Central memory CD8-positive, alpha-beta T cell (primary cell): ENCODE measurements at places on chromosomes 2 and 18.

GRCh38 chr2:16030206-16031057 lies 90.1 kb downstream of the MYCN start:
- H3K27me3 ChIP-seq: no peaks in the 10 kb centered on the region
- H3K27ac ChIP-seq: no peak overlapping the region
- H3K4me1 ChIP-seq: no peaks in the 10 kb centered on the region
- H3K4me3 ChIP-seq: no peak overlapping the region

DNA sequence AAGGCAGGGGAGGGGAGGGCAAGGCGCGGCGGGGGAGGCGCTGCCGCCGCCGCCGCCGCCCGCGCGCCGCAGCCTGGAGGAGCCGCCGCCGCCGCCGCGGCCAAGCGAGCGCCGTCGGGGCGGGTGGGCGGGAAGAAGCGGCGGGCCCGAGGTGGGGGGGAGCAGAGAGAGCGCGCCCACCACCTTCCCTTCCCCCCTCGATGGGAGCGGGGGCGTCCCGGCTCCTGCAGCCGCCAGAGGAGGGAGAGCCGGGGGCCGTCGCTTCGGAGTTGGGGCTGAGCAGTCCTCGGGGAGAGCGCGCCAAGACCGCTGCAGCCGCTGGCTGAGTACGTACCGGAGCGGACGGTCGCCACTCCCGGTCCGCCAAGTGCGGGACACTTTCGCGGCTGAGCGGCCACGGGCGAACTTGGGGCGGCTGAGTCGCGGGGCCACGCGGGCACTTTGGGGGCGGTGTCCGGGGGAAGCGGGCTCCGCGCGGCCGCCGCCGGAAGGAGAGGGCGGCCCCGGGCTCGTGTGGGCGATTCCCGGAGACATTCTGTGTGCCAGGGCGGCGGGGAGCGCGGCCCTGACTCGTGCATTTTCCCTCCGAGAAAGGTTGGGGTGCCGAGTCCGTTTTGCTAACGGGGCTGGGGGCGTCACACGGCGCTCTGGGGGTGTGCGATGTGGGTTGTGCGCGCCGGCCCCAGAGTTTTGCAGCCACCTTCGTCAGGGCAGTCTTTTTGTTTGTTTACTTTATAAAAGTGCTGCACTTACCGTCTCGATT lies at the start of gene NAB1:
Gene NAB1 (plus strand): TSS at position 49 of the 763 bp plus-strand sequence. CDS start 10,094 bp downstream, outside the sequence.
- H3K27ac ChIP-seq: peak within 1 kb of the TSS; percentile 92
- H3K4me1 ChIP-seq: peaks cover 23% of the 10 kb centered on the region
- no peaks in the 10 kb centered on the region for H3K27me3 ChIP-seq
- H3K36me3 ChIP-seq: peaks cover 13% of the 10 kb centered on the region

DNA sequence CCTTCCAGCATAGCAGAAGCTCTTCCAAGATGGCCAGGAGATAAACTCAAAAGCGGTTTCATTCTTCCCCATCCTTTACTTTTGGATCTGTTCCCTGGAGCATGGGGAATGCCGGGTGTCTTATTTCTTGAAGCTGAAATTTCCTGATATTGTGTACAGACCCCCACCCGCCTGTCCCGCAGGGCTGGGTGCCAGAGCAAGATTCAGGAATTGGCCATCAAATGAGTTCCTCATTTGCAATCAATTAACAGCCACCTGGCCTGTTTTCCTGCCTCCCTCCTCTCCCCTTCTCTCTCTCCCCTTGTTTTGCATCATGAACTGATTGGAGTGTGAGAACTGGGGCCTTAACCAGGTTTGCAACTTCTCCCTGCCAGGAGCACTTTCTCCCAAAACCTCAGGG lies 202.1 kb downstream of the SH3RF3 start:
- DNase-seq: no peak
- no peaks in the 10 kb centered on the region for H3K36me3 ChIP-seq
- peaks cover 33% of the 10 kb centered on the region for H3K27me3 ChIP-seq
- peaks cover 14% of the 10 kb centered on the region for H3K4me1 ChIP-seq
- no peak overlapping the region for H3K27ac ChIP-seq

- no peak for DNase-seq
- peaks cover 14% of the 10 kb centered on the region for H3K36me3 ChIP-seq
- H3K4me1 ChIP-seq: peaks cover 74% of the 10 kb centered on the region
- no peaks in the 10 kb centered on the region for H3K27me3 ChIP-seq
- H3K27ac ChIP-seq: peak overlapping the region; percentile 26
- no peak overlapping the region for H3K4me3 ChIP-seq
Measured at GRCh38 chr2:230751062-230751461, 38.4 kb downstream of the CAB39 start.

- H3K27me3 ChIP-seq: no peaks in the 10 kb centered on the region
- H3K27ac ChIP-seq: no peak overlapping the region
- H3K4me1 ChIP-seq: no peaks in the 10 kb centered on the region
Measured at GRCh38 chr2:137255345-137255744, 490.0 kb downstream of the THSD7B start.

DNA sequence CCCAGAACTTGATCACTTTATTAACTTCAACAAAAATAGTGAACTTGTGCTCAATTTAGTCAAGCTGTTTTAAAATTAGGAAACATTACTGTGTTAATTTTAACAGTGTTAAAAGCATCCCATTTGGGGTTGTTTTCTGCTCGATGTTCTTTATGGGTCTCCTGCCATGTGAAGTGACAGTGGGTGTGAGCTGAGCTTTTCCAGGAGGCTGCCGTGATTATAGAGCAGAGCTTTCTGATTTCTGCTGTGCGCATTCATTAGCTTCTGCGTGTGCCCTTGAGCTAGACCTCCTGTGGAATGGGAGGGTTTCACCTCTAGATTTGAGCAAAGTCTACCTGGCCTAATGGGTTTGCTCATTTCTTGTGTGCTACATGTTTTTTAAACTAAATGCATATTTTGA lies 121.5 kb downstream of the WDSUB1 start:
- no peaks in the 10 kb centered on the region for H3K27me3 ChIP-seq
- peaks cover 7% of the 10 kb centered on the region for H3K4me1 ChIP-seq
- no peak for DNase-seq
- no peaks in the 10 kb centered on the region for H3K36me3 ChIP-seq

GRCh38 chr18:61209801-61210200 lies 123.4 kb upstream of the CDH20 start:
- no peaks in the 10 kb centered on the region for H3K36me3 ChIP-seq
- no peak overlapping the region for H3K4me3 ChIP-seq
- H3K4me1 ChIP-seq: no peaks in the 10 kb centered on the region
- no peak for DNase-seq
- no peak overlapping the region for H3K27ac ChIP-seq
- no peaks in the 10 kb centered on the region for H3K27me3 ChIP-seq

DNA sequence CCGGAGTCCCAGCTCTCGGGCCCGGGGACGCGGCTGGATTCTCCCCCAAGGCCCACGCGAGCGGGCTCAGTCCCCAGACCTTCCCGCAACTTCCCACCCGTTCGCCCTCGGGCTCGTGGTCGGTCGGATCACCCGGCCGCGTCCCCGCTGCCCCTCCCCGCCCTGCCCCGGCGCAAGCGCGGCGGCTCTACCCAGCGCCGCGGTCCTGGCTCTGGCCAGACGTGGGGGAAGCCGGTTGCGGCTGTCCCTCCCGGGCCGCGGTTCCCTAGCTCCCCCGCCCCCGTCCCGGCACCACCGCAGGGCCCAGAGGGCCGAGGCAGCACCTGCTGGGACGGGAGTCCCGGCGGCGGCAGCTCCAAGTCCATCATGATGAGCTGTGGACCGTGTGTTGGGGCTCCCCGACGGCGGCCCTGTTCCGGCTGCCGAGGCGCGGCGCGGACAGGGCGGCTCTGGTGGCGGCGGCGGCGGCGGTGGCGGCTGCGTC lies 276 bp downstream of the NFE2L2 start:
- peak overlapping the region; percentile 84 for H3K4me3 ChIP-seq
- DNase-seq: no peak
- peaks cover 23% of the 10 kb centered on the region for H3K36me3 ChIP-seq
- no peaks in the 10 kb centered on the region for H3K27me3 ChIP-seq
- H3K27ac ChIP-seq: peak overlapping the region; percentile 93

- no peaks in the 10 kb centered on the region for H3K27me3 ChIP-seq
- H3K4me3 ChIP-seq: no peak overlapping the region
Measured at GRCh38 chr2:39981883-39982311, 202.8 kb upstream of the THUMPD2 start.

DNA sequence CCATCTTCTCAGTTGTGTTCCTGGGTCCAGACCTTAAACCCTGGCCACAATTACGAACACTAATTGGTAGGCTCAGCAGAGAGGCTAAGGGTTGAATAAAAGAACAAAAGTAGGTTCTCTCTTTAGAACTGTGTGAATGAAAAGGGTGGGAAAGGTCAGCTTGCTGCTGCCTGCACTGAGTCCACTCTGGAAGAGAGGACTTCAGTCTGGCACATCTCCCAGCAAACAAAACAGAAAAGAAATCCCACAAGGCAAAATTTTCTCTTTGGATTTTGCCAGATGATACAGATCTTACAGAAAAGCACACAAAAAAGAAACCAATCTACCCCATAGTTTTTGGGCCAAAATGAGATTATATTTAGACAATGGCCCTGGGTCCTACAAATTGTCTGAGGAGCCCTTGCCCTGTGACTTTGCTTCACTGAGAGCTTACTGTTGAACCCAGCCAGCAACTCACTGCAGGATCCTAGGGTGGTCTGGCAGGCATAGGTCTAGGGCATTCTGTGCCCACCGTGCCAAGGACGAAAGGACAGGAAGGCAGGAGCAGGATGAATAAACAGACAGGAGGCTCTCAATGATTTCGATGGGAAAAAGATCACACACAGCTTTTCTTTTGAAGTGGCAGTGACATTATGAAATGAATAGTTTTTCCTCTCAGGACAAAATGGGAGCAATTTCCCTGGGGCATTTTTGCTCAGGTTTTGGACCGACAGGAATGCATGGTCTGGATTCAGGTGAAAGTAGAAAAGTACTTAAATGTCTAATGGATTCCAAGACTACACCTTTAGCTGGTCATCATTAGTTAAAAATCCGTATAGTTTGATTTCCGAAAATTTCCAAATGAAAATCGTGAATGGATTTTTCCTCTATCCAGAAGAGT lies 68.4 kb upstream of the STAM2 start:
- peaks cover 18% of the 10 kb centered on the region for H3K27me3 ChIP-seq
- H3K36me3 ChIP-seq: no peaks in the 10 kb centered on the region
- no peak overlapping the region for H3K27ac ChIP-seq
- no peaks in the 10 kb centered on the region for H3K4me1 ChIP-seq
- no peak for DNase-seq
- no peak overlapping the region for H3K4me3 ChIP-seq

DNA sequence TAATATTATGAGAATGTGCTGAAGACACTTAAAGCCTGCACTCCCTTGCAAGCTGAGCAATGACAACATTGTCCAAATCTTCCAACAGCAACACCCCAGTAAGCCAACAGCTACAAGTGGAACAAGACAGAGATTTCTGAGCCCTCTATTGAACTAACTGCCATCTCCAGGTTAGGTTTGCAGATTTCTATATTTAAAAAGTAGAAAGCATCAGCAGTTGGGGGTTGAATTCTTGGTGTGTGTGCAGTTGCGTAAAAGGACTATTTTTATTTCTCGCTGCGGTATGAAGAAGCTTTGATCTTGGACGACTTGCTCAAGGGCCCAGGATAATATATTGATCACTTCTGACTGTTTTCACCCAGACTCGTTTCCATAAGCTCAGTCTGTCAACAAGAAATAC lies 106.2 kb upstream of the ZFP36L2 start:
- H3K36me3 ChIP-seq: no peaks in the 10 kb centered on the region
- H3K27ac ChIP-seq: no peak overlapping the region
- no peaks in the 10 kb centered on the region for H3K4me1 ChIP-seq
- no peak overlapping the region for H3K4me3 ChIP-seq
- no peak for DNase-seq

GRCh38 chr2:944693-945092 lies 6.0 kb upstream of the SNTG2 start:
- H3K4me3 ChIP-seq: no peak overlapping the region
- no peak overlapping the region for H3K27ac ChIP-seq
- peaks cover 21% of the 10 kb centered on the region for H3K4me1 ChIP-seq
- no peaks in the 10 kb centered on the region for H3K36me3 ChIP-seq
- H3K27me3 ChIP-seq: peaks cover 23% of the 10 kb centered on the region

GRCh38 chr18:68803356-68803755 lies 5.5 kb downstream of the CCDC102B start:
- H3K27me3 ChIP-seq: no peaks in the 10 kb centered on the region
- no peak for DNase-seq
- H3K4me1 ChIP-seq: no peaks in the 10 kb centered on the region
- H3K27ac ChIP-seq: no peak overlapping the region

GRCh38 chr2:95158891-95159619 lies 593 bp downstream of the ZNF514 start:
- H3K4me1 ChIP-seq: peaks cover 3% of the 10 kb centered on the region
- peak overlapping the region; percentile 91 for H3K4me3 ChIP-seq
- H3K36me3 ChIP-seq: peaks cover 10% of the 10 kb centered on the region
- H3K27ac ChIP-seq: no peak overlapping the region

DNA sequence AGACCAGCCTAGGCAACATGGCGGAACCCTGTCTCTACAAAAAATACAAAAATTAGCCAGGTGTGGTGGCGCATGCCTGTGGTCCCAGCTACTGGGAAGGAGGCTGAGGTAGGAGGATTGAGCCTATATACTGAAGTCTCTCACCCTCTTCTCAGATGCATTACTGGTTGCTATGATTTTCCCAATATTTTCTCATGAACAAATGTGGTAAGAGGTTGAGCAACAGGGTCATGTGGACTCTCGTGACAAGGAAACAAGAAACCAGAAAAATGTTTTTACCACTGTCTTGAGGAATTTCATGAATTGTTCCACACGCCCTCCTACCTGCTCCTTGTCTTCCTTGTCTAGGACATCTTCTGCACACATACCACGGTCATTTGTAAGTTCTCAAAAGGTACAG lies 12.4 kb downstream of the LMAN2L start:
- no peaks in the 10 kb centered on the region for H3K4me1 ChIP-seq
- no peak for DNase-seq
- no peak overlapping the region for H3K27ac ChIP-seq
- peaks cover 26% of the 10 kb centered on the region for H3K36me3 ChIP-seq
- no peaks in the 10 kb centered on the region for H3K27me3 ChIP-seq
- no peak overlapping the region for H3K4me3 ChIP-seq

GRCh38 chr18:59068276-59069071 lies 71.2 kb upstream of the SEC11C start:
- no peak overlapping the region for H3K27ac ChIP-seq
- H3K4me1 ChIP-seq: no peaks in the 10 kb centered on the region
- H3K36me3 ChIP-seq: peaks cover under 1% of the 10 kb centered on the region
- no peaks in the 10 kb centered on the region for H3K27me3 ChIP-seq
- no peak for DNase-seq

GRCh38 chr2:215832791-215833190 lies 180.6 kb downstream of the MREG start:
- H3K27me3 ChIP-seq: peaks cover 23% of the 10 kb centered on the region
- no peak overlapping the region for H3K4me3 ChIP-seq
- no peaks in the 10 kb centered on the region for H3K4me1 ChIP-seq
- H3K36me3 ChIP-seq: no peaks in the 10 kb centered on the region

DNA sequence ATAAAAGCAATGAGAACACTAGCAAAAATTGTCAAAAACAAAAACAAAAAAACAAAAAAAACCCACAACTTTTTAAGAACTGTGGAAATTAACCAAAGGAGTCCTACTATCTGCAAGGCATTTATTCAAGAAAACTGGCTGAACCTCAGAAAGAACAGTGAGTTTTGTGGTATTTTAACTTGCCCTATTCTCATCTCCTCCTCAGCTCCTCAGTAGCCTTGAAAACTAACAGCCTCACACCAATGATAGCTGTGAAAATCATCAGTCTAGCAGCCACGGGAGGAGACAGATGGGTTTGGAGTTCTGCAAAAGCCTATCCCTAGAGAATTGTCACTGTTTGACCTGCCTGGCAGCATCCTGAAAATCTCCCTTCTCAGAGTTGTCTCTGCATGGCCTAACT lies 20.1 kb upstream of the DNER start:
- H3K4me1 ChIP-seq: no peaks in the 10 kb centered on the region
- no peaks in the 10 kb centered on the region for H3K36me3 ChIP-seq
- no peak overlapping the region for H3K4me3 ChIP-seq
- no peak overlapping the region for H3K27ac ChIP-seq
- DNase-seq: no peak

GRCh38 chr2:122263746-122264145 lies 508.3 kb downstream of the TSN start:
- DNase-seq: no peak
- H3K27me3 ChIP-seq: no peaks in the 10 kb centered on the region
- H3K4me3 ChIP-seq: no peak overlapping the region
- no peak overlapping the region for H3K27ac ChIP-seq
- H3K36me3 ChIP-seq: no peaks in the 10 kb centered on the region
